ENCODE measurements at places on chromosomes 3 and 15. TPM values are rescaled to one million over a fixed set of nuclear protein-coding genes. Genes with fewer than 3 reads are reported as not detected.

Gene DUOXA1
- total RNA-seq = not detected

Gene CYP19A1
- total RNA-seq = not detected

Gene GALNT15
- total RNA-seq = not detected

Gene SLC51B
- total RNA-seq = not detected

Gene HEG1
- total RNA-seq = 61.7 TPM

Gene SCAANT1
- not detected for total RNA-seq
